ENCODE measurements at places on chromosomes 7 and 10.
A peak's percentile ranks its signal among the peaks of the same experiment; 100 is the strongest.

GRCh38 chr7:10939237-10939910 is 34.3 kb upstream of the PHF14 start:
- no peak for DNase-seq

DNA sequence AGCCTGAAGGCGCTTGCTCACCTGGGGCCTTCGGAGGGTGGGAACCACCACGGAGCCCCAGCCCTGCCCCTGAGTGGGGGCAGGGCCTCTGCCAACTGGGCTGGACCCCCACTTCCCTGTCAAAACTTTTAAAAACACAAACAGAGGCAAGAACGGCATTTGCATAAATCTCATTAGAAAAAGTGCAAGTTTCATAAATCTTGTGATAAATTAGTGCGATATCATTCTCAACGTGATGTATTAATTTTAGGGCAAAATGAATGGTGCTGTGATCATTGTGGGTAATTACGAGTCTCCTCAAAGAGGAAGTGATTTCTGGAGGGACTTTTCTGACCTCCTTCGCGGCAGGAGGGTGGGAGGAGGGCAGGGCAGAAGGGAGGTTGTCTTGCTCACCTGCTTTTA is 98.3 kb downstream of the CDH23 start:
- DNase-seq, result no peak

- DNase-seq, result no peak
Observed at GRCh38 chr10:53387562-53387961, 615.0 kb upstream of the MBL2 start.

DNA sequence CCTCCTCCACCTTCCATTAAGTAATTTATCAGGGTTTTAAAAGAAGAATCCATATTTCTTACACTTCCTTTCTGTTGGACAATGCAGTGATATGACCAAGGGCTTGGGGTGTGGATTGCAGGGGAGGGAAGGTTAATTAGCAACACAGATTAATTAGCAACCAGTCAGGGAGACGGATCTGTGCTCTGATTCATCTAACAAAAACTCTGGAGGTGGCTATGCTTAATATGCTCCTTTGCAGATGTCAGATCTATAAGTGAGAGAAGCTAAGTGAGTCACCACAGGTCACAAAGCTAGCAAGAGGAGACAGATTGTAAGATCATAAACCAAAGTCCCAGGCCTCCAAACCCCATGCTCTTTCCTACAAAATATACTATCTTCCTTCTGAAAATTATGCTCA is 178.8 kb upstream of the ITGB1 start:
- peak; percentile 69 for DNase-seq

- DNase-seq, result no peak
Observed at GRCh38 chr7:157955348-157955999, 618.7 kb downstream of the DNAJB6 start.

DNA sequence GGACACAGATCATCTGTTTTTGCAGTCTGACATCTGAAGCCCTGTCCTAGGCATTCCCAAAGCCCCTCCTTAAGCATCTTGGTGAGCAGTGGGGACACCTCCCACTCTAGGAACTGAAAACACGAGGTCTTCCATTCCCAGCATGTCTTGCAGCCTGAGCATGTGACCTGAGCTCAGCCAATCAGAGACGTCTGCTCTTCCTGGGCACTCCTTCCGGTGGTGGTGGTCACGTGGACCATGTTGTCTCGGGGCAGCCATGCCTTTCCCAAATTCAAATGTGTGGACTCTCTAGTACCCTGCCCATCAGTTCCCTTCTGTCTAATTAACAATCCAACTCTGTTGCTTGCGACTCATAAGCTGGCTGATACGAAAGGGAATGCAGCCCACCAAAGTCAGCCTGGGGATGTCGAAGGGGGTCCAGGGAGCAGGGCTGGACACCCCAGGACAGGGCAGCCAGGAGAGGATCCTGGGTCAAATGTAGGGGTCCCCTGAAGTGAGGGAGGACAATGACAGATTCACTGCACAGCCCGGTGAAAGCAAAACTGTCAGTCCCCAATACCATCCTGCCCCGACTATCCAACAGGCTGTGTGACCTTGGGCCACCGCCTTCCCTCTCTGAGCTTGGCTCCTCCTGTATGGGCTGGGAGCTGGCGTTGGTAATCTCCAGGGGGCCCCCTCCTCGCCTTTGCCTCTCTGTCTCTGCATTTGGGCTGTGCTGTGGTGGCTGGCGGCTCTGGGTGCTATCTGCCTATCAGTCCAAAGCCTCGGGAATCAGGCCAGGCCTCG is 57.4 kb upstream of the BAIAP2L1 start:
- no peak for DNase-seq

DNA sequence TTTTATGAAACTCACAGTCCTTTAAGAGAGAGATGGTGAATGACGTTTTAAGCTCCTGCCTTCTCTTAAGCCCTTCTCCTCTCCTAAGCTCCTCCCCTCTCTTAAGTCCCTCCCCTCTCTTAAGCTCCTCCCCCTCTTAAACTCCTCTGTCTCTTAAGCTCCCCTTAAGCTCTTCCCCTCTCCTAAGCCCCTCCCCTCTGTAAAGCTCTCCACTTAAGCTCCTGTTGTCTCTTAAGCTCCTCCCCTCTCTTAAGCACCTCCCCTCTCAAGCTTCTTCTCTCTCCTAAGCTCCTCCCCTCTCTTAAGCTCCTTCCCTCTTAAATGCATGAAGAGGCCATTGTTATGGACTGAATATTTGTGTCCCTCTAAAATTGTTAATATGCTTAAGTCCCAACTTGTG is 1180.6 kb upstream of the AUTS2 start:
- no peak for DNase-seq

- DNase-seq, result peak; percentile 89
Observed at GRCh38 chr10:116849248-116850057, at the start of gene ENO4. Gene ENO4, plus strand, starts transcription at chr10:116849499. Its CDS starts 68 bp downstream, at chr10:116849567.

GRCh38 chr7:122550545-122550944 is 148.4 kb downstream of the RNF133 start:
- DNase-seq, result no peak

DNA sequence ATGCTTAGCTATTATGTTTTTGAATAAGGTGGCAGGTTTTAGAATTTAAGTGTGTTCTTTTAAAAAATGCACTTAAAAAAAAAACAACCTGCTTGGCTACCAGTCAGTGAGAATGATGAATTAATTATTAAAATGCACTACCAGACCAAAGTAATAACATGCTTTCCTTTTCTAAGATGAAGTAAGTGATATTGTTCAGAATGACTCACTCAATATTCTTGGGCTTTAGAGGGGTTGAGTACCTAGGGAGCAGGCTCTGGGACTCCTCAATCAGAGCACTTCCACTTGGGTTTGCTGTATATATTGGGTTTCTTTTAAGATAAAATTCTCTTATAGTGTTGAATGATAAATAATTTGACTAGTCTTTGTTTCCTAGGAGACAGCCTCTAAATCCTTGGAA is 8.6 kb downstream of the STAM start:
- no peak for DNase-seq

- no peak for DNase-seq
Observed at GRCh38 chr10:132120200-132120599, 54.5 kb downstream of the JAKMIP3 start.

GRCh38 chr7:155790666-155791065 is 21.6 kb downstream of the SHH start:
- no peak for DNase-seq

DNA sequence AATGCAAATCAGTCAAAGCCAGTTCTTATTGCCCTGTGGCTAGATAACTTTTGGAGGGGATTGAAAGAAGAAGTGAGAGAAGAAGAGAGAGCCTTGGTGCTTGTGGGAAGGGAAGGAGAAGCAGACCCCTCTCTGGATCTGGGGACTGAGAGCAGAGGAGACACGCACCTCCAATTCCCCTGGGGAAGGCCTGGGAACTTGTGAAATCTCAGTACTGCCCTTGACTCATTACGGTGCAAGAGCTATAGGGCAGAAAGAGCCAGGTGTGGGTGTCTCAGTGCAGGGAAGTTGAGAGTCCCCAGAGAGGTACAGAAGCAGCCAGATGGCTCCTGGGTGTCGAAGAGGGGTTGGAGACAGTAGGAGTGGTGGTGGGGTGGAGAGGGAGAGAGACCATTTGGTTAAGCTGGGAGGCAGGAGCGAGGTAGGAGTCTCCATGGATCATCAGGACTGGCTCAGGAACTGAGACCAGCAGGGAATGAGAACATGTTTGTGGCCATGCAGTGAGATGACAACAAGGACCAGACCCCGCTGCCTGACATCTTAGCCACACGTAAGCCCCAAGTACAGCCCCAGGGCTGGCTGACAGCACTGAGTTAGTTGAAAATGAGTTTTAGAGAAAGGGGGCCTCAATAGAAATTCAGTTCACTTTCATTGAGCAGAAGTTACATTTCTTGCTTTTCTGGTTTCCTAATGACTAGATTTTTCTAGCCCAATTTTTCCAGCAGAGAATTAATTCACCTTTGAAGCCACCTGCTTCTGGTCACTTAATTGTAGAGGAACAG is 238.2 kb downstream of the BUB3 start:
- DNase-seq, result peak; percentile 11
